ENCODE measurements at places on chromosomes 4 and X. TPM values are rescaled to one million over a fixed set of nuclear protein-coding genes. Genes with fewer than 3 reads are reported as not detected.

GRCh38 chrX:56811599-56811998, 82.6 kb downstream of the NBDY start:
- no peak for DNase-seq

GRCh38 chrX:10854594-10854993, 234.2 kb upstream of the MID1 start:
- DNase-seq = no peak

- no peak for DNase-seq
These were observed 152.2 kb downstream of the ASMT start for GRCh38 chrX:1767026-1767425.

DNA sequence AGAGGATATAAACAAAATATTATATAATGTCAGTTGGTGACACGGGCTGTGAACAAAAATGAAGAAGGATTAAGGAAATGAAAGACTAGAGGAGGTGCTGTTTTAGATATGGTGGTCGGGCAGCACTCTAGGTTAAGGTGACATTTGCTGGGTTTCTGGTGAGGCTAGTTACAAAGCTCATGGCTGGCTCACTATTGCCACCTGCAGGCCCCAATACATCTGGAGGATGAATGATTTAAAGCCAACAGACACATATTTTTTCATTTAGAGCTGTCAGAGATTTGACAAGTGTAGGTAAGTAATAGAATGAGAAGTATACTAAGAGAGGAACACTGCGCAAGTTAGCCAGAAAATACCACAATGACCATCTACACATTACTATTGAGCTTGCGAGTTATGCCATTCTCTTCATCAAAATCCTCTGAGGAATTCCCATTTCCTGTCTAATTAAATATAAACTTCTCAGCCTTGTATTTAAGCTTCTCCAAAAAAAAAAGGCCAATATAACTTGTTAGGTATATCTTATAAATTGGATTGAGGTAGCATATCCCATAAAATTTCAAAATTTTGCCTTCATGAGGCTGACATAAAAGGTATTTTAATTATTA, 6.4 kb upstream of the FGG start:
- peak; percentile 52 for DNase-seq

DNA sequence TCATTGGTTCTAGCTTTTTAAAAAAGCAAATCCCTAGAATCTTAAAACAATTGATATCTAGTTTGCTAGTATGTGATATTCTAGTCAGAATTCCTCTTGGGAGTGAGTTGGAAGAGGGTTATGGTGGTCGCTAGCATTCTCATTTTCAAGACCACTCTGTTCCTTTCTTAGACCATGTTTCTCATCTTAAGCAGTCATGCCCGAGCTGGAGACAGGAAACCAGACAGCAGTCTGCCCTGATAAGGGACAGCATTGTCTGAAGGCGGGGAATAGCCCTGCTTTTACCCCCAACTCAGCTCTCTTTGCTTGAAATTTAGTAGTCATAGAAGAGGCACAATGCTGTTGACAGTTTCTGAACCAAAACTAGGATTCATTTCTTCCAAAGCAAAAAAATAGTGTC, 5.2 kb downstream of the KLF3 start:
- peak; percentile 86 for DNase-seq

GRCh38 chr4:108700081-108700757, 49.8 kb downstream of the OSTC start:
- DNase-seq = no peak

- DNase-seq = no peak
These were observed 48.5 kb downstream of the MAD2L1 start for GRCh38 chr4:120017939-120018692.

GRSF1 gene
- 26.2 TPM for polyA plus RNA-seq

BTC gene
- polyA plus RNA-seq = 0.04 TPM

ADH1B gene
- not detected for polyA plus RNA-seq

DDX53 gene
- not detected for polyA plus RNA-seq
